ENCODE measurements at places on chromosomes 4 and X.

GRCh38 chr4:163592212-163592611, 97.7 kb downstream of the TMA16 start:
- DNase-seq, result no peak

DNA sequence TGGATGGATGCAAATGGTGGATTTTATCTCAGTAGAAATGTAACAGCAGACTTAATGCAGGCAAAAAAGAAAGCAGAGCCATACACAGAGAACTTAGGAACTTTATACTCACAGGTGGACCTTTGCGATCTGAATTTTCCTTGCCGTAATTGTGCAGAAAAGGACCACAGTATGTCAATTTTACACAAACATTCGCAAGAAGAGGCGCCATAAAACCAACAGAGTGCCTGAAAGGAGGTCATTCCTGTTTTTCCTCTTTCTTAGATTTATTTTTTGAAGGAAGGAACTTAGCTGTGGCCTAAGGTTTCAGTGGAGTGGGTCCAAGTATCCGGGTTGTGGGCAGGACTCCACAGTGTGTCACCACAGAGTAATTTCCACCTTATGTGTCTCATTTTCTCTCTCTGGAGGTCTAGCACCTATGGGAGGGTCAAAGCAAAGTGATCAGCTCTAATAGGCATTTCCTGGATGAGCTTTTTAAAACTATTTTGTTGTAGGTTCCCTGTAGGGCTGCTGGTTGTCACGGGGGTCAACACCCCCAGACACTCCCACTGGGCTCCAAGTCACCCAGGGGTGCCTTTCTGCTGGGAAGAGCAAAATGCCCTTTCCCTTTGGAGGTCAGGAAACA, 24.7 kb upstream of the PBDC1 start:
- DNase-seq, result no peak

GRCh38 chr4:15720851-15721250, 18.0 kb downstream of the BST1 start:
- no peak for DNase-seq

GRCh38 chr4:7971159-7971631, 31.5 kb upstream of the AFAP1 start:
- no peak for DNase-seq

DNA sequence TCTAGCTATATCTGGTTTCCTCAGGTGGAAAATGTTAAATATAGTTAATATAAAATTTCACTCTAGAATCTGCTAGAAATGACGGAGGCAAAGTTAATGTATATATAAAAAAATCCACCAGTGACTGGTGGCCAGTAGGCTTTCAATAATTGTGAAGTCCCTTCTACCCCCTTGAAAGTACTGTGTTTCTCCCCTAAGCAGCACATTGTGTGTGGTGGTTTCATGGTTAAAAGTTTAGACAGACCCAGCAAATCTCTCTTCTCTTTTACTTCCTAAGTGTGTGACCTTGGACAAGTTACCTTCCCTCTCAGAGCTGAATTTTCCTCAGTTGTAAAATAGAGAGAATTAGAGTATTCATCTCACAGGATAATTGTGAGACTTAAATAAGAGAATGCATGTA, 600 bp upstream of the HEPH start:
- DNase-seq, result no peak

GRCh38 chr4:180465364-180465763, 1777.8 kb upstream of the TENM3 start:
- no peak for DNase-seq

GRCh38 chr4:16222957-16223527, 3.2 kb downstream of the TAPT1 start:
- DNase-seq, result no peak

DNA sequence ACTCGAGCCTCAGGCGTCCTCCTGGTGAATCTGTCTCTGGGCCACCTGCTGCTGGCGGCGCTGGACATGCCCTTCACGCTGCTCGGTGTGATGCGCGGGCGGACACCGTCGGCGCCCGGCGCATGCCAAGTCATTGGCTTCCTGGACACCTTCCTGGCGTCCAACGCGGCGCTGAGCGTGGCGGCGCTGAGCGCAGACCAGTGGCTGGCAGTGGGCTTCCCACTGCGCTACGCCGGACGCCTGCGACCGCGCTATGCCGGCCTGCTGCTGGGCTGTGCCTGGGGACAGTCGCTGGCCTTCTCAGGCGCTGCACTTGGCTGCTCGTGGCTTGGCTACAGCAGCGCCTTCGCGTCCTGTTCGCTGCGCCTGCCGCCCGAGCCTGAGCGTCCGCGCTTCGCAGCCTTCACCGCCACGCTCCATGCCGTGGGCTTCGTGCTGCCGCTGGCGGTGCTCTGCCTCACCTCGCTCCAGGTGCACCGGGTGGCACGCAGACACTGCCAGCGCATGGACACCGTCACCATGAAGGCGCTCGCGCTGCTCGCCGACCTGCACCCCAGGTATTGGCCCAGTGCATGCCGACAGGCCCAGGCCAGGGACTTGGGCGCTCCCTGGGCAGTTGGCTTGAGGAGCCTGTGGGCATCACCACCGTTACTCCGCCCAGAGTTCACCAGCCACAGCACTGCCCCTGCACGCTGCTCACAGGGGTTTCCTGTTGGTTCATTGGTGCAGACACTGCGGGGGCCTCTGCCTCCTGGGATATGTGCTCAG, 1.1 kb downstream of the GPR78 start:
- DNase-seq, result peak; percentile 52

- no peak for DNase-seq
These were observed 132.7 kb downstream of the PALLD start for GRCh38 chr4:168629566-168629965.

Measured in aorta (tissue), 5 donors.